Head of caudate nucleus (tissue), 42 donors: ENCODE measurements at places on chromosomes 1 and 21.

GRCh38 chr1:115606305-115606704 lies 35.5 kb upstream of the VANGL1 start:
- no peak for DNase-seq

GRCh38 chr1:22951796-22952195 lies 20.9 kb downstream of the LACTBL1 start:
- DNase-seq: no peak

DNA sequence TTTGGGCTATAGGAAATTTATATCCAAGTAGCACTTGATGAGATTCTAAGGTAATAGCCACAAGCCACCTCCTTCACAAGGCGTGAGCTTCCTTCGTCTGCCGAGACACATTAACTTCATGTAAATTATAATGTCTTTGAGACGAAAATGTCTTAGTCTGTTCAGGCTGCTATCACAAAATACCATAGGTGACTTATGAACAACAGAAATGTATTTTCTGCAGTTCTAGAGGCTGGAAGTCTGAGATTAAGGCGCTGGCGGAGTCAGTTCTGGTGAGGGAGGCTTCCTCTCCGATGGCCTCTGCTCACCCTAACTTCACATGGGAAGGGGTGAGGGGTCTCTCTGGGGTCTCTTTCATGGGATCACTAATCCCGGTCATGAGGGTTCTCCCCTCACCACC lies 133.0 kb downstream of the ETS2 start:
- DNase-seq: no peak

DNA sequence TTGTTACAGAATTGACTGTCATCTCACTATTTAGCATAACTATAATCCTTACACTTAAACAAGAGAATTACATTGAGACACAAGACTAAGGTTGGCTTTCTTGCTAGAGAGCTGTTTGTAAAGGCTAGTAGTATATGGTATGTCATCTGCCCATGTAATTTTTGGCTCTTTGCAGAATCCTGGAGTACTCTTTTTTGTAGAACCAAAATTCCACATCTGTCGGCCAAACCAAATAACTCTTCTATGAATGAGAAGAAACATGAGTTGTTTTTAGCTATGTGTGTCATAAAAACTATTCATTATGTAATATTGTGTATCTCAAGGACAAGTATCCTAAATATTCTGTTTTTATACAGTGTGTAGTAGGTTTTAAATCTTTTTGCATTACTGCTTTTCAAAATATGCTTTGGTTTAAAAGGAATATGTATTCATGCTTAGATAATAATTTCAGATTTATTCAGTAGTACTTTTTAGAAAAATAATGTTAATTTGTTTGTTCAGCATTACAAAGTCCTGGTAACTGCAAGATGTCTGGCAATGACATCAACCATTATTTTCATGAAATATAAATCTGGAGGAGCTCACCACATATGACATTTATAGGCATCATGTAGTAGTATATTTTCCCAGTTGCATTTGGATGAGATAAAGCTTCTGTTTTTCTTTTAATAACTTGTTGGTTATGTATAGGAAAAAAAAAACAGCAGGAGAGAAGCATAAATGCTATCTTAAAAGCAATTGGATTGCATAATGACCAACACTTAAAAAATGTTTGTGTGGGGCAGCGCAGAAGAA lies 159.8 kb downstream of the HS2ST1 start:
- no peak for DNase-seq

- DNase-seq: no peak
Observed at GRCh38 chr1:88985032-88985431, 7.4 kb downstream of the KYAT3 start.

DNA sequence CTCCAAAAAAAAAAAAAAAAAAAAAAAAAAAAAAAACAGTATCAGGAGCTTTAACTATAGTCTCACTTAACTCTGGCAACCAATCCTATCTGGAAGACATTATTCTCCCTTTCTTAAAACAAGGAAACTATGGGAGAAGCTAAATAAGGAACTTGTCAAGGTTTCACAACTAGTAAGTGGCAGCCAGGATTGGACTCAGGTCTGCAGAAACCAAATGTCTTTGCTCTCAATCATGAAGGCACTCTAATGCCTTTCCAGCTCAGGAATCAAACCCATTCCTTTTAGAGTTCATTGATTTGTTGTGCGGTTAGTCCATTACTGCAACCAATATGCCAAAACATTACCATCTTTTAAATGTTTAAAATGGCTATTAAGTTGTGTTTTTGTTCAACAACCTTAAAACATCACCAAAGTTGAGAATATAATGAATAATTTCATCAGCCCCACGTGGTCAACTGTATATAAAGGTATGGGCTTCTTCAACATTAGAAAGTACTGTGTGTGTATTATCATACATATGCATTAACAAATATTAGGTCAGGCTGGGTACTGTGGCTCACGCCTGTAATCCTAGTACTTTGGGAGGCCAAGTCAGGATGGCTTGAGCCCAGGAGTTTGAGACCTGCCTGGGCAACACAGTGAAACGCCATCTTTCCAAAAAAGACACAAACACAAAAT lies 1.5 kb downstream of the EPRS1 start:
- DNase-seq: no peak

- DNase-seq: no peak
Observed at GRCh38 chr1:25562928-25563283, 19.5 kb downstream of the LDLRAP1 start.

GRCh38 chr1:180845352-180845751 lies 67.3 kb upstream of the KIAA1614 start:
- no peak for DNase-seq

DNA sequence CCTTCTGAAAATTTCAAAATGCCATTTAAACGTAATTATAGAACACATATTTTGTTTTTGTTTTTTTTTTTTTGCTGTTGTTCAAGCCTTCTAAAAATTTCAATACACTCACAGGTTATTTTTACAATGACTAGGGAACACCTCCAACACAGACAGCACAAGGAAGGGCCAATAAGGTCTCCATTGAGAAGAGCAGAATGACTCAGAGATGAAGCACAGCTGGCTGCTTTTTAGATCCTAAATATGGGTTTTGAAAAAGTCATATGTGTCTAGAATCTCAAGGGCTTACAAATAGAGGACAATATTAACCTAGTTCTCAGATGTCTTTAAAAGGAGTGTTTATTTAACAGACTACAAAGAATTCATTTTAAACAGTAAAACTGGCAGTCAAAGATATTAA lies 104.6 kb downstream of the NEGR1 start:
- no peak for DNase-seq

DNA sequence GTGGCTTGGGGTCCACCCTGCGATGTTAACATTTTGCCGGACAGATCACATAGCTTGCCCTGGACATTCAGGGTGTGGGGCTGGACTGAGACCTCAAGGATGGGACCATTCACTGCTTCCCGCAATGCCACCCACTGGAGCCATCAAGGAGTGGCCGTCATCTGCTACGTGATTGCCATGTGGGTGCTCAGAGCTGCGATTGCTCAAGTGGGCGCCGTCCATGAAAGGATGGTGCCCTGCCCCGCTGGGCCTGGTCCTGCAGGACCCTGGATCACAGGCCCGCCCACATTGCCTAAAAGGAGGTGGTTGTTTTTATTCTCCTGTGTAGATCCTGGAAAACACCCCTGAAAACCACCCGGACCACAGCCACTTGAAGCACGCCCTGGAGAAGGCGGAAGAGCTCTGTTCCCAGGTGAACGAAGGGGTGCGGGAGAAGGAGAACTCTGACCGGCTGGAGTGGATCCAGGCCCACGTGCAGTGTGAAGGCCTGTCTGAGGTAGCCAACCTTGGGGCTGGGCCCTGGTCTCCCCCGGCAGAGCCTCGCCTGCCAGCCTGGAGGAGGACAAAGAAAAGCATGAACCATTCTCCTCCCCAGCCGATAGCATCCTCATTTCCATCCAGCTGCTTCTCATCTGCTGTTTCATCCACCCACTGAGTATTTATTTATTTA lies 40.4 kb downstream of the ATP5PO start:
- DNase-seq: no peak

DNA sequence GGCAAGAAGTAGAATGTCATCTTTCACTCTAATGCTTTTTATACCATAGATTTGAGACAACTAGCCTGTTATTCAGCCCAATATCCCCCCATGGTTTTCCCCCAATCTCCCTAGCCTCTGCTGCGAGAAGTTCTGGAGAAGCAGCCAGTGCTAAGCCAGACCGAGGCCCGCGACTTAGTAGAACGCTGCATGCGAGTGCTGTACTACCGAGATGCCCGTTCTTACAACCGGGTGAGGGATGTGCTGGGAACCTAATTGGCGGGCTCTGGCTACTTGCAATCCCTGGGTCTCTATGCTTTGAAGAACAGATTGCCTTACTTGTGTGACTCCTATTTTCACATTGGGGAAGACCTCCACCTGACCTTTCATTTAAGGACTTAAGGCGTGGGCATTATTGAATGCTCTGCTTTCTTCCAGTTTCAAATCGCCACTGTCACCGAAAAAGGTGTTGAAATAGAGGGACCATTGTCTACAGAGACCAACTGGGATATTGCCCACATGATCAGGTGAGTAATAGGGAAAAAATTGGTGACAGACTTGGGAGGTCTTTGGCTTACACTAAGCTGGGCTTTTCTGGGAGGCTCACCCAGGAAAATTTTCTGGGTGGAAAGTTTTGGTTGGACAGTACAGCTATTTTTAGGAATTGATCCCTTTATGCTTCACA lies 1.9 kb downstream of the PSMB4 start:
- DNase-seq: no peak

GRCh38 chr1:14516974-14517840 lies 81.3 kb upstream of the KAZN start:
- no peak for DNase-seq

- no peak for DNase-seq
Observed at GRCh38 chr1:215710036-215710898, 143.2 kb downstream of the KCTD3 start.

DNA sequence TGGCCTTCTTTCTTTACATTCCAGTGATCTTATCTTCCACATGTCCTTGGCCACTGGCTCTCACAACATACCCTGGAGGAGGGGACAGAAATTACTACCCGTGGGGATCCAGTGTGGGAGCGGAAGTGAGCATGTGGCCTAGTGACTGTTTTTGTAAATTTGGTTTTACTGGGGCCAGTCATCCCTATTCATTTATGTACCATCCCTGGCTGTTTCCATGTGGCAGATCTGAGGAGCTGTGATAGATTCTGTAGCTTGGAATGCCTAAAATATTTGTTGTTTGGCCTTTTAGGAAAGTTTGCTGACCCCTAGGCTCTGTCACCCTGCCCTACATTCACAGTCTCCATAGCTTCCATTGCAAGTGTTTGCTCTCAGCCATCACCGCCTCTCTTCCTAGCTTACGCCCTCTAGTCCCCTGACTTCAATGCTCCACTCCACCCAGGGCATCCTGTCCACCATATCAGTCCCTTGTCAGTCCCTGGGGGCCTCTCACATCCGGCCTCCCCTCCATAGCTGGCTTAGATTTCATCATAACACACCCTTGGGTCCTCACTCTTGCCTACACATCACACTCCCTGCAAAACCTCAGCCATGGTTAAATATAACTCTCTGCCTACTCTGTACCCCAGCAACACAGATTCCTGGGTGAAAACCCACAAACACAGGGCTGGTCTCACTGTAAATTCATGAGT lies 25.8 kb downstream of the DHCR24 start:
- DNase-seq: no peak

DNA sequence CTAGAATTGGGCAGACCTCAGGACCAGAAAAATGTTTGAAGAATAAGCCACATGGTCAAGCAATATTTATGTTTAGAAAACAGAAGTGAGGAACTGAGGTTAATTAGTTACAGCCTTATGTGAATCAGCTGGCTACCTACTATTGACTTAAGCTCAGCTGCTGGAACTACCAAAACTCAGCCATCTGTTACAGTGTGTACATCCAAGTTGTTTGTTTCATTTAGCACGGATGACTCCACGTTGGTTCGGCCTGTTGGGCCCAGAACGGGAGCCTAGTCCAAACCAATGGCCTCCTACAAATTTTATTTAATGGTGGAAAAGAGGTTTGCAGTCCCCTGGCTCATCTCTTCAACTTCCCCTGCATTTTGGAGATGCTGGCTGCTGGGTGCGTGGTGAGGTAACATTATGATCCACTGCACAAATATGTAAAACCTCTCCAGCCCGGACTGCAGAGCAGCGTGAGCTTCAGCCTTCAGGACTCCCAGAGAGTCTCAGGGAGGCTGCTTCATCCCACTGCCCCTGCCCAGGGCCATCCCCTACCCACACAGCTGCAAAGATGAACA lies 143.4 kb downstream of the ZZZ3 start:
- no peak for DNase-seq

GRCh38 chr1:195738966-195739650 lies 869.1 kb downstream of the KCNT2 start:
- no peak for DNase-seq

- DNase-seq: no peak
Observed at GRCh38 chr1:55585402-55585792, 370.2 kb upstream of the USP24 start.

GRCh38 chr1:234893725-234894630 lies 234.7 kb downstream of the TOMM20 start:
- DNase-seq: no peak

DNA sequence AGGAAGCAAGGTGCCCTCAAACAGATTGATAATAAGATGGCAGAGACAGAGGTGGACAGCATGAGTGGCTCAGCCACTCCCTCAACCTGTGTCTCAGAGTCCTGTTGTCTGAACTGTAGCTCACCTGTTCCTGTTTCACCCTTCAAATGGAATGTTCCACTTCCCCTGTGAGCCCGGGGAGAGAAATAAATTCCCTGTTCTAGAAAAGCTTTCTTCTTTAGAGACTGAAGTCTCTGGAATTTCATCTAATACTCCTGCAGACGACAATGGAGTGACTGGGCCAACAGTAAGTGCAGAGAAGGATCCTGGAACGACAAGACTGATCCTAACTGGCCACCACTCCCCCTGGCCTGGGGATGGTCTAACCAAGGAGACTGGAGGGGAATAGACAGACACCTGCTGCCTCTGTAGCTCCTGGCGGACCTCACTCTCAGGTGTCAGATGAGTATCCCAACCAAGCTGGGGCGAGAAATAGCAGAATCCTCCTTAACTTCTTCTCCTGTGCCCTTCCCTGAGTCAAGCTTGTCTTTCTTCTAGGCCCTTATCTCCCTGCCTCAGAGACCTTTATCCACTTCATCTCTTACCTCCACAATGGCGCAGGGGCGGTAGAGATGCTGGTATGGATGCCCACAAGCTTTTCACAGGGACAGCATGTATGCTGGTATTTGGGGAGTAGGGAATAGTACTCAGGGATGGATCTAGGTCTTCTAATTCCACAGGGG lies 45.4 kb downstream of the PLEKHA6 start:
- DNase-seq: no peak

GRCh38 chr1:159068886-159069285 lies 7.7 kb downstream of the AIM2 start:
- no peak for DNase-seq

DNA sequence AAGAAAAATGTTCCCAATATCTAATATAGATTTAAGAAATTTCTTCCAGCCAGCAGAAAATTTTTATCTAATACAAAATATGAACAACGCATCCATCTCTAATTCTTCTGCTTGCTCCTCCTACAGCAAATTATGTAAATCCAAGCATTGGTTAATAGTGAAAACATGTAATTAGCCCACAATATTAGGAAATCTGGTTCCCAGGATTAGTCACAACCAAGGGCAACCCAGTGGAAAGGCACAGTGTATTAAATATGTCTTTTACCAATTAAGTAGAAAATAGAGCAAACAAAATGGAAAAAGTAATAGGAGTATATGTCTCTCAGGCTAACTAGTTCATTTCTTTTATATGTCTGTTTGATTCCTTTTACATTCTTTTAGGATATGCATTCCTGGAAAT lies 59.4 kb upstream of the IFI44L start:
- DNase-seq: no peak

GRCh38 chr1:219576931-219577730 lies 35.8 kb downstream of the ZC3H11B start:
- no peak for DNase-seq

GRCh38 chr1:60875138-60875537 lies 207.2 kb upstream of the NFIA start:
- DNase-seq: no peak
